Activated CD4-positive, CD25-positive, alpha-beta regulatory T cell (primary cell): ENCODE measurements at places on chromosomes 1 and 21.

DNA sequence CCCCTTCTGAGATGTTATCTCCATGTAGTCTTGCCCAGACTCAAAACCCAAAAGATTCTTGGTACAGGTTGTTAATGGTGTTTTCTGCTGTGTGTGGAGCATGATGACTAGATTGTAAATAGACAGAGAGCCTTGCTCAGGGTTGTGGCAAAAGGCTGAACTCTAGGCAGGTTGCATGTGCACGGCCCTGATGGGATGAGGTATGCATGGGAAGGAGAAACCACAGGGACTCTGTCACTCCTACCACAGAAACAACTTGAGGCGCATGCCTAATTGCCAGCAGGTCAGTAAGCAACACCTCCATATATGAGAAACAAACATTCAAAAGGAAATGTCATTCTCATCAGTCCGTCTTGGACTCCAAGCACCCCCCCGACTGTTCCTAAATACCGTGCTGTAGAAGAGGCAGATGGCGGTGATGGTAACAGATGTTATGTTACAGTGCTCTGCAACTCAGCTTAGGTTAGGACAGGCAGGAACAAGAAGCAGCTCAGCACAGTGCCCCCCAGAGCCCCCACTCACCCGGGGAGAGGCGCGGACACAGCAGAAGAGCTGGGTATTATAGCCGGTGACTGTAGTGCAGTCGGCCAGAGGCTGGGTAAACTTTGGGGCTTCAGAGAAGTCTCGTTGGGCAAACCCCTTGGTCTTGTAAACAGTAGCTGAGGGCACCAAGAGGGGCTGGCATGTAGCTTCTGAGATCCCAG is 10.9 kb downstream of the MYBPHL start:
- DNase-seq: no peak

DNA sequence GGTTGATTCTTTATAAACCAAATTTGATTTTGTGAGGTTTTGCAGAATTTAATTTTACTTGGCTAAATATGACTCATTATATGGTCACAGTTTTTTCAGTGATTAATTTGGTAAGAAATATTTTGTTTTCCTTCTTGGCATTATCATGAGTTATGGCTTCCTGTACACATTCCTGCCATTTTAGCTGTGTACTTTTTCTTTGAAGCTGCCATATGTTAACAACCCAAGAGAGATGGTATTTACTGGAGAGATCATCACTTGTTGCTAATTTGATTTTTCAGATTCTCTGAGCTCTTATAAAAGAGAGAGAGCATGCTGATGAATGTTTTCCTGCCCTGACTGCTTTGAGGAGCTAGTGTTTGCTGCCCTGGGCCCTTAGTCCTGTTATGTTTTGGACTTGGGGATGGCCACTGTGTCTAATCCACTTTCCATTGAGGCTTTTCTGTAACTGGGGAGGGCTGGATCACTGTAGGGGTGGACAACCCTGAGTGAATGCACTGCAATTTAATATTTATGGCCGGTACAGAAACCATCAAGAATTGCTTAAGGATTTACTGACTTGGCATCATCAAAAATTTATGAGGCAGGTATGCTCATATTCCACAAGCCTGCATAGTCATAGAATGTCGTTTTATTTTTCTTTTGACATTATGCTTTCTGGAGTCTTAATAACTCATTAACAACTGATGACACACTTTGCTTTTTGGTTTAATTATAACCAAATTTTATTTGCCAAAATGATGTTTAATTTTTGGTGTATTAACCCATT is 200.9 kb downstream of the DISC1 start:
- no peak for DNase-seq

DNA sequence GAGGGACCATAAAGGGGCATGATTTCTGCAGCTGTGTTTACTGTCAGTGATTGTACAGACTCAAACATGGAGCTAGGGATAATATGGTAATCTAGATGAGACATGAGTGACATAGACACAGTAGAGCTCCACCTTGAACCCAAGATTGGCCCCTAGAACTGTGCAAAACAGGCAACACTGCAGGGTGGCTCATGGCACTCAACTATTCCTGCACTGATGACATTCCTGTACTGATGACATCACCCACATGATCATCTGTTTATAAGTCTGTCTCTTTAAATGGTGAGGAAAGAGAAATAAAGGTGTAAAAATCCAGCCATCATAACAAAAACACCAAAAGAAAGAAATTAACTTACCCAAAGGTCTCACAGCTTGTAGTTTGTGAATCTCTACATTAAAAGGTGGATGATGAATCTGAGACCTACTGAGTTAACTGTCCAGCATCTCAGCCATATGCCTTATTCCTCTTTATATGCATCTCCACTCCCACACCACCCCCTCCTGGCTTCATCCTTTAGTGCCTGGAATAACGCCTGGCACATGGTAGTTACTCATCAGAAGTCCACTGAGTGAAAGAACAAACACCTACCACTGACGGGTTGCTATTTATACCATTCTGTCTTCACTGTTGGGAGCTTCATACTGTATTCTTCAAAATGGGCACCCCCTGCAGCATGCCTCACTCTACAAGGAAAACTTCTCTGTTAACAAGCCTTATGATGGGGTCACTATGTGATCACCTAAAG is at the start of gene LRRC53:
LRRC53 (minus strand) TSS at position 442 of the 746 bp plus-strand sequence. CDS start 29,262 bp downstream, outside the sequence.
- no peak for DNase-seq

- DNase-seq: peak; percentile 37
These were observed 26.7 kb upstream of the RBM15 start for GRCh38 chr1:110312188-110313121.

DNA sequence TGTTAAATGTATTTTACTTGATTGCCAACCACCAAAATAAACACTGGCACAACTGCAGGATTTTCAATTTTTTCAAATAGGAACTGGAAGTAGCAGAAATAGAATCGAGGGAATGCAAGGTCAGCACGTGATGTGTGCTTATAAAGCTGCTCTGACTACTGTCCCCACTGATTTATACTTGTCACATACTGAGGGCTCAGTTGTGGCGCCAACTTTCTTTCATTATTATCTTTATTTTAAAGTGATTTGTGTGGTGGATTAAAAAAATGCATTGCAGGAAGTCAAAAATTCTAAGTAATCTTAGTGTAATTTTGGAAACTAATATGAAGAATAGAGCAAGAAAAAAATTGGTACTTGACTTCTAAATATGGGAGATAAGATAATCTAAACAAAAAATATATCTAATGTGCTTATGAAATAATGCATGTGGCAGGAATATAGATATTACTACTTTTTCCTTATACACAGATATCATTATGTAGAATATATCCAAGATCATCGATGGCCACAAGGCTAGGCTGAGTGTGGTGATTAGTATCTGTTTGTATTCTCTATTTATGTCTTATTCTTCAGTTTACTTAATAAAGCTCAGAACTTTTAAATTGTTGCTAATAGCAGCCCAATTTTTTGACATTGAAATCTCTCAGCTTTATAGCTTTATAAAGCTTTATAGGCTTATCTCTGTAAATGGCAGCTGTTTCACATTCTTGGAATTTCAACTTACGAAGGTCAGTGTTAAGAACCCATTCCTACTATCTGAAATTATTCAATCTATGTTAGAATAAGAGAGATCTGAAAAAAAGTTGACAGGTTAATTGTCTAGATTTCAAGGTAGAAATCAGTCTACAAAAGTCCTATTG is 404.5 kb upstream of the ADAMTS5 start:
- DNase-seq: no peak

DNA sequence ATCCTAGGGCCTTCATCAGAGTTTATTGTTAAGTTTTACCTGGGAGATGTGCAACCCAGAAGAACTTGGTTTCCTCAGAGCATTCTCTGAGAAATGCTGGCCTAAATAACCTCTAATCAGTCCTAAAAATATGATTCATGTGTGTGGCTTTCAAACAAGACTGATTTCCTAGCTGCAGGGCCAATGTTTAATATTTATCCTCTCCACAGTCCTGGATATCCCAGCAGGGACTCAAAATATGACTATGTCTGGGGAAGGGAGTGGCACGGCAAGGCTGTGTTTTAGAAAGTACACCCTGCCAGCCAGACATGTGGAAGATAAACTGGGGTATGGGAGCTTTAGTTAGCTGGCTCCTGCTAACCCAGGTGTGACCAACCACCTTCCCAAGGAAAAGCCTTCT is 26.3 kb downstream of the PLPP3 start:
- DNase-seq: no peak
